ENCODE measurements at places on chromosomes 16 and 17.

- no peak for DNase-seq
Observed at GRCh38 chr17:28540231-28540630, 12.2 kb downstream of the UNC119 start.

GRCh38 chr16:56506941-56507340 is 12.9 kb downstream of the BBS2 start:
- DNase-seq = no peak

DNA sequence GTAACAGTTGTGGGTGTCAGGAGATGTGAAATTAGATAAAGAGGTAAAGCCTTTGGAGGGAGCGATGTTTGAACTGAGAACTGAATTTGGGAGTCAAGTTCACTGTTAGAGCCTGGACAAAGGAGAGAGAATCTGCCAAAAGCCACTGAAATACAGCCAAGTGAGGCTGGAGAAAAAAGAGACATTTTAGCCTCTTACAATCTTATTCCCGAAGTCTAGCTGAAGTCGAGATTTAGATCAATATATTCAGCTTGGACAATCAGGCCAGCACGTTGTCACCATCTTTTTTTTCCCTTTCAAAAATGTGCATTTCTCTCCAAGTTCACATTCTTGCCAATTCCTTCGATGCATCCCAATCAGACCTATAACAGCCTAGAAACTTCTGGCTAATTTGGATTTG is 312.2 kb downstream of the RBFOX1 start:
- no peak for DNase-seq

GRCh38 chr16:11597235-11598095 is 10.7 kb upstream of the LITAF start:
- DNase-seq = no peak

- no peak for DNase-seq
Observed at GRCh38 chr16:85935391-85935973, 36.5 kb downstream of the IRF8 start.

- DNase-seq = peak; percentile 95
Observed at GRCh38 chr16:970766-971581, at the start of gene LMF1. Gene LMF1, minus strand, starts transcription at chr16:970984. Its CDS starts 4 bp downstream, at chr16:970980.

GRCh38 chr16:24829153-24829552 is 16.6 kb upstream of the SLC5A11 start:
- DNase-seq = no peak

GRCh38 chr16:86882586-86883280 is 304.4 kb downstream of the FOXL1 start:
- DNase-seq = no peak

DNA sequence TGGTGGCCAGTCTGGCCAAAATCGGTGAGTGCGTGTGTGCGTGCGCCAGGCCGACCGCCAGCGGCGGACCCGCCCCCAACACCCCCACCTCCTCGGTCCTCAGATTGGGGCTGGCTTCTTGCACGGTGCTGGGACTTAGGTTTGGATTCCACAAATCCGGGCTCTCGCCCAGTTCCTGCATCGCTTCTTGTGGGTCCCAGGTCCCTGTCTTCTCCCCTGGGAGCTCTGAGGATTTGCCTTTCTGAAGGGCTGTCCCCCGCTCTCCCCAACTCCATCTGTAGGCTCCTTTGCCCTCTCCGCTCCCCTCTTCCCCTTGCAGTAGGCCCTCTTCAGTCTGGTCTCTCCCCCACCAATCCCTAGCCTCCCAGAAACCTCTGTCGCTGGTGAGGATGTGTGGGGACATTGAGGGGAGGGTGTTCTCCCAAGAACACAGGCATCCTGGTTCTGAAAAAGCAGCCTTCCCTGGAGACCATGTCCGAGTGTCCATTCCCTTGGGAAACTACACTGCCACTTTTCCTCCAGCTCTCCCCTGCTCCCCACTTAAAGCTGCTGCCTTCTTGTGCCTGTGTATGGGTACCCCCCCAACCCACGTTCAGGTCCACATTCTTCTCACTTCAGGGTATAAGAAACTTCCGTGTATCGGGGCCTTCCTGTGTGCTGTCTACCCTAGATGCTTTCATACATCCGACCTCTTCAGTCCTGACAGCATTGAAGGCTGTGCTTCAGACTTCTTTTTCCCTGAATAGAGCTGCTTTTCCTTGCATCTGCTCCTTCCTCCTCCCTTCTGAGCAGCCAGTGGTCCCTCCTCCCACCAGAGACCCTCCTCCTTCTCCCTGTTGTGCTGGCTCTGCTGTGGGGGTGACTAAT is 632 bp downstream of the SLC9A5 start:
- no peak for DNase-seq

- DNase-seq = no peak
Observed at GRCh38 chr16:11562411-11562810, 24.3 kb downstream of the LITAF start.

- DNase-seq = peak; percentile 70
Observed at GRCh38 chr17:44350733-44351226, 5.7 kb downstream of the GRN start.

DNA sequence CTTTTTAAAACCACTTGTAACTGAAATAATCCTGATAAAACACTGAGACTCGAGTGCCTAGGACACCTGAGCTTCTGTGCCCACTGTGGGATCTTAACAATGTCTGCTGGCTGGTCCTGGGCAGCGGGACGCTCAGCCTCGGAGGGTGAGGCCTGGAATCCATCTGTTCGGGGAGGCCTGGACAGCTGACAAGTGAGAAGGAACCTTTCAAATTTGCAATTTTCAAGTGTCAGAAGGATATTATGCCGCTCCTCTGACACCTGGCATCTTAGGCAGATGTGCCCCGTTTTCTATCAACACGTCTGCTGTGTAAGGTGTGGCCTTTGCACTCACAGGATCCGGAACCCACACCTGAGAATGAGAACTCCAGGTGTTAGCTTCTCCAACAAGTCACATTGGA is 33.1 kb upstream of the C16orf78 start:
- DNase-seq = no peak

GRCh38 chr16:11877374-11877773 is 26.0 kb upstream of the RSL1D1 start:
- DNase-seq = no peak

DNA sequence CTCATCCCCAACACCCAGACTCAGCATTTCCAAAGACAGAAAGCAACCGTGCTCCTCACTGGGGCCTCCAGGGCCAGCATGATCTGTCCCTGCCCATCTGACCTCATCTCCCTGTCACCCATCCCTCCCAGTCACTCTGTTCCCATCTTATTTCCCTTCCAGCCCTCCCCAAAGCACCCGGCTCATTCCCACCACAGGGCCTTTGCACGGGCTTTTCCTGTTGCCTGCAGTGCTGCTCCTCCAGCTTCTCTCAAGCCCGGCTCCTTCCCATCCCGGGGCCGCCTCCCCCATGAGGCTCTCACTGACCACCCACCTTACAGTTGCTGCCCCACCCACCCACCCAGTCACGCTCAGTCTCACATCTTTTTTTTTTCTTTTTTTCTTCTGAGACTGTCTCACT is 54.8 kb downstream of the RMI2 start:
- no peak for DNase-seq

DNA sequence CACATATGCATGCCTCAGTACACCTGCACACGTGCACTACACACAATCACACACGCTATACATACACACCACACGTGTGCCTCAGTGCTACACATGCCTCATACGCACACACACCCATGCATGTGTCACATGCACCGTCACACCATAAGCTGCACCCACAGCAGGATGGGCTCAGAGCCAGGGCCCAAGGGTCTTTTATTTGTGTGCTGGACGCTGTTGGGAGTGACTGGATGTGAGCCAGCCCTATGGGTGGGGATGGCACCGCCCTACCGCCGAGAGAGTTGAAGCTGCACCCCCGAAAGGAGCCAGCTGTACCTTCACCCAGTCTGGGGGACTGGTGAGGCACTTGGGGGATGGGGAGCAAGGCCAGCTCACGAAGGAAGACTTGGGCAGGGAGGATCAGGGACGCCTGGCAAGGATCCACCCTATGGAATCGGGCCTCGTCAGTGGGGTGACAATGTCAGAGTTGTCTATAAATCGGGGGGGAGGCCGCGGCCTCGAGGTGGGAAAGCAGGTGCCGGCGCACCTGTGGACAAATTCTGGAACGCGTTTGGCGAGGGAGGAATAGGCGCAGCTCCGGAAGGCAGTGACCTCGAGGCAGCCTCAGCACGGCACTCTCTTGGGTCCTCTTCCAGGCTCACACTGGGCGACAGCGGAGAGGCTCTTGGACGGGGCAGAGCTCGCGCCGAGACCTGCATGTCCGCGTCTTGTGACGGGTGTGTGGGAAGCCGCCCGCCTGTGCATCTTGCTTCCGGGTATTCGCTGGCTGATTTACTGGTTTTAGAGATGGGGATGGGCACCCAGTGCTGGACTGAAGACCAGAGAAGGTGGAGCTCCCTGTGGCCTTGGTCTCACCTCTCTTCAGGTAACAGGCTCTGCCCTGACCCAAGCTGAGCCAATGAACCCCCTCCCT is 7.3 kb downstream of the RGS11 start:
- no peak for DNase-seq

Data from stimulated activated CD4-positive, alpha-beta T cell treated with anti-CD3 and anti-CD28 coated beads, Interleukin-2, amount 100 ng/mL, for 48 hours (primary cell).